Hindlimb muscle (tissue), 1 donor: ENCODE measurements at places on chromosomes 6 and 20. TPM values are rescaled to one million over a fixed set of nuclear protein-coding genes. Genes with fewer than 3 reads are reported as not detected.

Gene E2F1
- 10.2 TPM for polyA plus RNA-seq

Gene DOK5
- polyA plus RNA-seq, result 27.1 TPM

Gene GRM4
- polyA plus RNA-seq, result 3.8 TPM

Gene ATG5
- polyA plus RNA-seq, result 19.8 TPM

Gene CLDN20
- polyA plus RNA-seq, result 0.54 TPM

Gene BMP5
- polyA plus RNA-seq, result 9.0 TPM

Gene SYNGAP1
- 30.5 TPM for polyA plus RNA-seq

Gene ASIP
- polyA plus RNA-seq, result 0.68 TPM

Gene FRMD1
- 1.3 TPM for polyA plus RNA-seq

Gene CLPSL1
- not detected for polyA plus RNA-seq
